ENCODE measurements at places on chromosomes 12 and 14.
A peak's percentile ranks its signal among the peaks of the same experiment; 100 is the strongest.

DNA sequence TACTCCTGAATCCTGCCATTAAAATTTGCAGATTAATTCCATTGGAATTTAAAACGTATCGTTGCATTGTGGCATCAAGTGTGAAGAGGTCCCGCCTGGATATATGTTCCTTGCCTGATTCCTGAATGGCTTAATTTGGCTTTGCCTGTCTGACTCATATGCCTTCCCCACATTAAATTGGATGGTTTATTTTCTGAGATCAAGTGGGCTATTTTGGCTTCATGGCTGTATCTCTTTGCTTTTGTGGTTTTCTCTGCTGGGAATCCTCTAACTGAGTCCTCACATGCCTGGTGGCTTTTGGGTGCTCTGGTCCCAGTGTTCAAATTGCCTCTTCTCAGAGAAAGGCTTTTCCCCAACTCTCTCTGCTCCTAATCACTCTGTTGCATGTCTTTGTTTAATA lies 127.9 kb upstream of the DYRK2 start:
- DNase-seq = no peak

DNA sequence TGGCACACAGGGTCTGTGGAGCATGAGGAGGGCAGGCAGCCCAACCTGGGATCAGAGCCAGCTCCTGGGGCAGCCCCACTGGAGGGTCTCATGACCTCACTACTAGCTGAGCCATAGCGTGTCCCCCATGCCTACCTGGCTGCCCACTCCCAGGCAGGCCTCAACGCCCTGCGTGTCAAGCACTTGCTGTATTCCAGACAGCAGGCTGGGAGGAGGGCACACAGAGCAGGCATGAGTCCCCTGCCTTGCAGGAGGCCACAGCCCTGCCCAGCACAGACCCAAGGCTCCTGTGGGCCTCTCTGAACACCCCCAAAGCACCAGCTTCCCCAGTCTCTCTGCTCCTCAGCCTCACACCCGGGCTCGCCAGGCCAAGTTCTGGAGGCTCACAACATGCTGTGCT lies 64.0 kb downstream of the IQSEC3 start:
- no peak for DNase-seq

DNA sequence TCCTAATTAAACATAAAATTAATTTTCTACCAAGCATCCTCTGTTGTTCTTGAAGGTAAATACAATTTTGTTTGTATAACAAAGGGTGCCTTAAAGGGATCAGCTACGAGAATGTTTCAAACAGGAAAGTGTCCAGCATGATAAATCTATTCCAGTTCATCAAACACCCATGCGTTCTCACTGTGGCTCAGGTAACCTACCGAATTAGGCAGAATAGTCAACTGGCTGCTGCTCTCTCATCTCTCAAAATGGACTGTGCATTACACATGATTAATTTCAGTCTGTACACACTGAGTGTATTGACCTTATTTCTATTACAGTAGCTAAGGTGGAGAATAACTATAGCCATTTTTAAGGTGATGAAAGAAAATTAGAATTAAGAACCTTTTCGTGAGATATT lies 127.5 kb upstream of the RMST start:
- DNase-seq = no peak

- DNase-seq = peak; percentile 36
These were observed 631 bp downstream of the PPM1H start for GRCh38 chr12:62934239-62934798.

GRCh38 chr14:32934073-32934880 lies 4.4 kb upstream of the NPAS3 start:
- peak; percentile 93 for DNase-seq

GRCh38 chr14:87049950-87050349 lies 943.0 kb downstream of the GALC start:
- DNase-seq = no peak

- DNase-seq = no peak
These were observed 8.1 kb downstream of the RTL1 start for GRCh38 chr14:100895411-100895810.

DNA sequence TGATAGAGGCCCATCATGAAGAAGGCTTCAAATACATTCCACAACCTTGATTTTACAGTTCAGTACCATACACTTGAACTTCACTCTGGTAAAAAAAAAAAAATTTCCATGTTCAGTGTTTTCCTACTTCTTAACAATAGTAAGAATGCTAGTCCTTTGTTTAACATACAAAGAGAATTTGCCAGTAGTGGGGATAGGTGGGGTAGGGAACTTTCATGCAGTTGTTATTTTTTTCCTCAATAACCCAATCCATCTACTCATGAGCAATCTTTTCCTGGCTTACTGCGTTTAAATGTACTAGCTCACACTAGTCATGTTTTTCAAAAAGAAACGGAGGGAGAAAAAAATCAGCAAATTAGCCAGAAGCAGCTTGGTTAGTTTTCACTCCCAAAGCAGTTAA lies 206.1 kb downstream of the PRKD1 start:
- DNase-seq = no peak

All from NCI-H2227 treated with DMSO at 0.1 percent for 48 hours (cell line).